ELR (cell line): ENCODE measurements at places on chromosomes 5 and 9.
A peak's percentile ranks its signal among the peaks of the same experiment; 100 is the strongest.

- no peak for DNase-seq
These were observed 22.6 kb upstream of the HSPA9 start for GRCh38 chr5:138597661-138598400.

DNA sequence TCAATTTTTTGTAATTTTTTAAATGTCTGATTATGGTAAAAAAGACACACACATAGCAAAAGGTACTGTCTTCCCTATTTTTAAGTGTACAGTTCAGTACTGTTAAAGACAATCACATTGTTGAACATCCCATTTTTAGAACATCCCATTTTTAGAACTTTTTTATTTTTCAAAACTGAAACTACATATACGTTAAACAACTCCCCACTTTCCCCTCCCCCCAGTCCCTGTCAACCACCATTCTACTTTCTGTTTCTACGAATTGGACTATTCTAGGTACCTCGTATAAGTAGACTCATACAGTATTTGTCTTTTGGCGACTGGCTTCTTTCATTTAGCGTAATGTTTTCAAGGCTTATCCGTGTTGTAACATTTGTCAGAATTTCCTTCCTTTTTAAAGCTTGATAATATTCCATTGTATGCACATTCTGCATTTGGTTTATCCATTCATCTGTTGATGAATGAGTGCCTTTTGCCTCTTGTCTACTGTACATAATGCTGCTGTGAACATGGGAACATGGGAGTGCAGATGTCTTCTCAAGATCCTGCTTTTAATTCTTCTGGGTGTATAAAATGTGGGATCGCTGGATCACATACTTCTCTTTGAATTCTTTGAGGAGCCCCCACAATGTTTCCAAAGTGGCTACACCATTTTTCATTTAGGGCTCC, 154.0 kb downstream of the PIK3R1 start:
- no peak for DNase-seq

- no peak for DNase-seq
These were observed 186.5 kb downstream of the EFNA5 start for GRCh38 chr5:107484281-107484680.

- no peak for DNase-seq
These were observed 71.0 kb downstream of the AMBP start for GRCh38 chr9:114006931-114007691.

DNA sequence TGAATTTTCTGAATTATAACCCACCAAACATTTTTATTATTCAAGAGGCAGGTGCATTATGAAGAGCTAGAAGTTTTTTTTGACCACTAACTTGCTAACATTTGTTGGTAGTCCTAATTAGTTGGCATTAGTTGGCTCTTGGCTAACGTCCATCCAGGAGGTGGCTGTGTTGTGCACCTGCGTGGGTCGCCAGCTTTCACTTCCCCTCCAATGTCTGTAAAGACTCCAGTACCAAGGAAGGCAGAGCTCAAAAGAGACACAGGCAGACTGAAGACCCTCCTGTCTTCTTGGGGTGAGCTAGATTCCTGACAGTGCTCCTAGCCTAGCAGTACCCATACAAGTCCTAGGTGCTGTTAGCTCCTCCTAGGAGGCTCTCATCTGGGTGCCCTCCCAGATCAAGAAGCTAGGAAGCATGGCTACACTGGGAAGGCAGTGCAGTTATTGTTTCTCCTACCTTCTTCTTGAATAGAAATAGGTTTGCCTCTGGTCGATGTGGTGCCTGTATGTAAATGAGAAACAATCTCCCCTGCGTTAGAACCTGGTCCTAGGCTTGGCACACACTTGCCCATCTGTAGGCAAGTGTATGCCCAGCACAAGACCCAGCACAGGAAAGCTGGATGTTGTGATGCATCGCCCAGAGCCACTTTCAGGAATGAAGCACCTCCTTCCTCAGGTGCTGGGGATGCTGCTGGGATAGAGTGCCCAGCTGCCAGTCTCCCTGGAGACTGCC, 190.9 kb downstream of the ICE1 start:
- no peak for DNase-seq

GRCh38 chr9:84331119-84331809, 9.3 kb downstream of the SLC28A3 start:
- no peak for DNase-seq

GRCh38 chr5:2259494-2260107, 376.9 kb upstream of the IRX4 start:
- no peak for DNase-seq

DNA sequence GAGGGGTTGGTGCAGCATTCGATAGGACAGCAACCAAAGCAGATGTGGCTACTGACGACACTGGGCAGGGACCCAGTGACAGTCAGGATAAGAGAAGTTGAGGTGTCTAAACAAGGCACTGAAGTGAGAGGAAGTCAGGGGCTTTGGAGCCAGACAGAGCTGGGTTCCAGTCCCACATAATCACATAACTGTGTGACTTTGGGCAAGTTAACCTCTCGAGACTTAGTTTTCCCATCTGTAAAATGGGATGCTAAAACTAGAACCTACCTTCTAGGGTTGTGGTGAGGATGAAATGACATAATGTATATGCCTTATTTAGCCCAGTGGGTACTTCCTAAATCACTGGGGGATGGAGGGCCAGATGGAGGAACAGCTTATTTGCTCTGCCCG, 3.1 kb downstream of the ANGPTL2 start:
- DNase-seq, result no peak

DNA sequence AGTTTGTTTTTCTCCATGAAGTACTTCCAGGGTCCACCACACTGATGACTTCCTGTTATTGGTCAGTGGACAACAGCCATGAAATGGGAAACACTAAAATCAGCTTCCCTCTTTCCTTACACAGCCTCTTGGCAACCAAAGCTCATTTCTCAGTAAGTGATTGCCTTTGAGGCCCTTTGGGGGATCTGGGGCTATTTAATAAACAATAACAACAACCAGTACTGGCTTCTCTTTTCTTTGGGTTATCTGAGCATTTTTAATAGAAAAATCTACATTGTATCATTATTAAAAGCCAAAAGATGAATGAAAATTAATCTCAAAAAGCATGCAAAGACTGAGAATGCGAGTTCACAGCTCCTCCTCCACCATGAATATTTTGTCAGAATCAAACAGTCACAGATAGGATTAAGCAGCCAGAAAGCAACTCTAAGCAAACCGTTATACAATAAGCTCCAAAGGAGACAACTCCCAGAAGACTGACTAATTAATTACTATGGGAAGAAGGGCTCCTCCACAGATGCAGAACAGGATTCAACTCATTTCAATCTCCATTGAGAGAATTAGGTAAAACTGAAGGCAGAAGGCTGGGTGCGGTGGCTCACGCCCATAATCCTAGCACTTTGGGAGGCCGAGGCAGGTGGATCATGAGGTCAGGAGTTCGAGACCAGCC, 68.3 kb downstream of the SERINC5 start:
- DNase-seq, result no peak

- no peak for DNase-seq
These were observed 54.7 kb downstream of the IRX1 start for GRCh38 chr5:3650320-3650719.

DNA sequence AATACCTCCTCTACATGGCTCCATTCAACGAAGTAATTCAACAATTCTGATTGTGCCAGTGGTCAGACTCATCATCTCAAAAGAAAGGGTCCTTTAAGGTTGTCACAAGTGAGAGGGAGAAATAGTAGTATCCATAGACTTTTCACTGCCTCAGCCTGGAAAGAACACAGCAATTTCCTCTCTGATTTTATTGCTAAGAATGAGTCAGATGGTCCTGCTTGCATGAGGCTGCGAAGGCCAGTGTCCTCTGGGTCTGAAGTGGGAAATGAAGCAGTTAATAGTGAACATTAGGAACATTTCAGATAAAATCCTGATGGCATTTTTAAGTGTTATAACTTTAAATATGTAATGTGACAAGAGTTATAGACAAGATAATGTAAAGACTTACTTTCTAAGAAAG, 979.0 kb downstream of the EFNA5 start:
- peak; percentile 46 for DNase-seq

DNA sequence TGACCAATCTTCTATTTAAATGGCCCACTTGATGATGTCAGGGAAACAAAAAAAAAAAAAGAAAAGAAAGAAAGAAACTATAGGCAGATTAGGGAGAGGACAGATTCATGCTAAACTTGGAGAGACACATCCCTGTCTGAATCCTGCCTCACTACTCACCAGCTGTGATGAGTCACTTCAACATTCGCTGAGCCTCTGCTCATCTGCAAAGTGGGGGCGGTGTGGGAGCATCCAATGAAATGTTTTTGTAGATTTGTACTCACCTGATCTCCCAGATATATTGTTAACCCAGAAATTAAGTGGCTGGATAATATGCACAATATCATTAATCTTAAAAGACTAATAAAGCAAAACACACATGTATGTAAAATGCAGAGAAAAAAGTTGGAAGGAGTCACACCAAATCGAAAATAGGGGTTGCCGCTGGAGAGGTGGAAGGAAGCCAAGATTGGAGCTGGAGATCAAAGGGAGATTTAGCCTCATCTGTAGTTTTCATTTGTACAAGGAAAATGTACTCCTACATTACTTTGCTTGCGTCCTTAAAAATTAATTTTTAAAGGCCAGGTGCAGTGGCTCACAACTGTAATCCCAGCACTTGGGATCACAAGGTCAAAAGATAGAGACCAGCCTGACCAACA, 17.0 kb upstream of the ERGIC1 start:
- peak; percentile 85 for DNase-seq

DNA sequence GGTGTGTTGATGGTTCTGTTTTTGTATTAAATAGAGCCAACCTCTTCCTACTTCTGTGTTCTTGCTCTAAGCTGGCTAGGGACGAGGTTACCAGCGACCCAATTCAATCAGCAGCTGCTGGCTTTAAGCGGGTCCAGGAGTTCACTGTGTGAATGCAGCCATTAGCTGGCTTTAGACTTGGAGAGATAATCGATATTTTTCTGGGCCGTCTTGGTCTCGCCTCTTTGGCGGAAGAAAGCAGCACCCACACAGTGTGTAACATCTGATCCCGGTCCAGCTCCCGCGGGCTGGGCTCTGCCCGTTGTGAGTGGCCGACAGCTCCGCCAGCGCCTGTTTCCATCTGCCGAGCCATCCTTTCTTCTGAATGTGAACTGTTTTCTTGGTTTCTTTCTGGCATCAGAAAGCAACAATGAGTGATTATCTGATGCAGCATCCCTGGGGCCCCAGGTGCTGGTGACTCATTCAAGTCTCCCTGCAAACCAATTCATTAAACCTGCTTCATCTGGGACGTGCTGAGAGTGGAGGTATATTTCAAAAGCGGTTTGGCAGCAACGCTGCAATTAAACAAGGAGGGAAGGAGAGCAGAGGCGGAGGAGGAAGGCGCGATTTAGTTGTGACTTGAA, 90.8 kb upstream of the IRX4 start:
- no peak for DNase-seq

DNA sequence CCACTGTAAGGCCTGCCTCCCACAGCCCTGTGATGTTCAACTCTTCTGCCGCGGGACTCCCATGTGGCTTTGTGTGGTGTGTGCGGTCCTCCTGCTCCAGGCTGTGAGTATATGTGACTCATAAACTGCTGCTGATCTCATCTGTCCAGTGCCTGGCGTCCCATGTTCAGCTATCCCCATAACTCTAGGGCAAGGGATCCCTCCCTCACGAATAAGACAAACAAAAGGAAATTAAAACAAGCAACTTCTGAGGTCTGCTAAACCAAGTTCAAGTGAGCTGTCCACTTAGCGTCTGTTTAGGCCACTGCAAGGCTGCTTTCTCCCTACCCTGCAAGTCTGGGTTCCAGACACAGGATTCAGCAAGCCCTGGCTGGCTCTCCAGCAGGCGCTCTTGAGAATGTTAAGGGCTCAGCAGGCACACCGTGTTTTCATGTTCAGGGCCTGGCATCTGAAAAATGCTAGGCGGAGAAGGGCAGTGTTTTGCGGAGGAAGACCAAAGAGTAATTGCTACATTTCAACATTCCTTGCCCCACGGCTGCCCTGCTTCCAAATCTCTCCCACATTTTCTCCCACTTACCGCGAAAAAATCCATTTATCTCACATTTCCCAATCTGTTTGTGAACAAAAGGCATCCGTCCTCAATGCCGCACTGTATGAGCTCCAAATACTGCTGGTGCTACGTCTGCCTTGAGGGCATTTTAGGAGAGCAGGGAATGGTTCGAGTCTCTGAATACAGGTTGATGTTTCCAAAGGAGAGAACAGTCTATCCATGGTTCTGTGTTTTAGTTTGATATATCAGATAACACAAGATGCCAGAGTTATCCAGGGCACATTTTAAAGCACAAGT, 280.2 kb downstream of the SEMA5A start:
- DNase-seq, result peak; percentile 95

DNA sequence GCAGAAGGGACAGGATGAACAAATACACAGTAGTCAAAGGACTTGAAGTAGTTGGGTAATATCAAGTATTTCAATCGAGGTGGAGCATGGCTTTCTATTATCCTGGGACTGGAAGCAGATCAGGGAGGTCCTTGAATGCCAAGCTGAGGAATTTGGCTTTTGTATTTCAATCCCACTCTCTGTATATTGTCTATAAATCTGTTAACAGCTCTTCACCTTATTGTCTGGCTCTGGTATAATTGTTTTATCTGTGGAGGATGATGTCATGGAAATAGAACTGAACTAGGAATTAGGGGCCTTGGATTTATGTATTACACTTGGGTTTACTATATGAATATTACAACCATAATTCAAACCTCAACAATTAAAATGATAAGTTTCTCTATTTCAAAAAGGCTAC, 6.3 kb upstream of the ADAMTSL1 start:
- no peak for DNase-seq

DNA sequence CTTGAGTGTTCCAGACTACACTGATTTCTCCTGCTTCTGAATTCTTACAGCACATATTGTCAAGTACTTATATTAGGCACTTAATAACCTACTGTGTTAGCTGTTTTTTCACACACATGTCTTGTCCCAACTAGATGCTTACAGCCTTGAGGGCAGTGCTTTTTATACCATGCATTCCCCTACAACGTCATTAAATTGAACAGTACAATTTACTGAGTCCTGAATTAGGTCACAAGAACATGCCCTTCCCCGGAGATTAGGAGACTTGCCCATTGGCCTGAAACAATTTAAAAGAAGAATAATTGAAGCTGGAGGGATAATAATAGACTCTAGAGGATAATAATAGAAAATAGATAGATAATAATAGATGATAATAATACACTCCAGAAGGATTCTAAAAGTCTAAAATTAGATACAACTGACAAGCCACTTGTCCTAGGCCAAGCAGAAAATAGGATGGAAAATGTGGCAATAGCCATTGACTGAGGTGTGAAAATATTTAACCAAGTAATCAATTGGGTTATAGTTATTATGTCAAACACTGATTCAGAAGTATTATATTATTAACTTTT, 112.6 kb upstream of the SLC12A2 start:
- no peak for DNase-seq

DNA sequence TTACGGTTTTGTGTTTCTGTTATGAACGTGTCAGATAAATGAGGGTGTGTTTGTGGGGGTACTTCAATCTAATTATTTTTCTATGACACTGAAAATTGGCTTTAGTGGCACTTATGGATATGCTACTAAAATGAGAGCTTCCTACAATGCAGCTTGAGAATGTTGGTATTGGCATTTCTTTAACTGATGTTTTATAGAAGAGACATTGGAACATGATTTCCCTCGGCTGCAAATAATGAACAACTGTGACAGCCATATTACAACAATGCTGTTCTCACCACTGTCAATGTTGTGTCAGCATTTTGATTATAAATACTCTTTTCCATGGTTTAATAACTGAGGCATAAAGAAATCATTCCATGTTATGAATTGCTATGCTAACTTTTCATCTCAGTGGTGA, 279.4 kb downstream of the KDM4C start:
- DNase-seq, result no peak
